Purkinje cell (primary cell): ENCODE measurements at places on chromosomes 2 and 18. TPM values are rescaled to one million over a fixed set of nuclear protein-coding genes. Genes with fewer than 3 reads are reported as not detected.

OR6B2 gene
- not detected in 2 replicates for polyA plus RNA-seq

POU3F3 gene
- polyA plus RNA-seq: 2.3 and 2.8 TPM in 2 replicates

FAP gene
- polyA plus RNA-seq: 3.9 TPM in 1 of 2 replicates, not detected in the other

CYBRD1 gene
- polyA plus RNA-seq: 5.1 and 7.9 TPM in 2 replicates

POTEC gene
- polyA plus RNA-seq: not detected in 2 replicates

LINC00305 gene
- not detected in 2 replicates for polyA plus RNA-seq

TNFRSF11A gene
- polyA plus RNA-seq: 2.3 and 3.4 TPM in 2 replicates

KCNJ3 gene
- 18.5 and 19.4 TPM in 2 replicates for polyA plus RNA-seq
